A172 (cell line): ENCODE measurements at places on chromosomes 2 and 18. TPM values are rescaled to one million over a fixed set of nuclear protein-coding genes. Genes with fewer than 3 reads are reported as not detected.

- no peak for DNase-seq
These were observed 79.9 kb downstream of the TRIB2 start for GRCh38 chr2:12796657-12797056.

GRCh38 chr2:209388446-209389037 is 35.3 kb upstream of the MAP2 start:
- DNase-seq = no peak

- no peak for DNase-seq
These were observed 75.3 kb downstream of the HRH4 start for GRCh38 chr18:24535527-24536295.

- no peak for DNase-seq
These were observed 166.6 kb downstream of the ACTR3 start for GRCh38 chr2:114056294-114057143.

- DNase-seq = no peak
These were observed 183.3 kb downstream of the ARL4C start for GRCh38 chr2:234313558-234313957.

GRCh38 chr2:46841621-46842020 is 74.0 kb downstream of the MCFD2 start:
- DNase-seq = no peak

- DNase-seq = no peak
These were observed 70.9 kb upstream of the ERBB4 start for GRCh38 chr2:212609479-212609878.

- DNase-seq = no peak
These were observed 71.4 kb upstream of the MBOAT2 start for GRCh38 chr2:9074930-9075329.

- DNase-seq = no peak
These were observed 70.3 kb upstream of the CWC22 start for GRCh38 chr2:180077295-180077906.

GRCh38 chr2:85804583-85804982 is 50.8 kb downstream of the ATOH8 start:
- no peak for DNase-seq

DNA sequence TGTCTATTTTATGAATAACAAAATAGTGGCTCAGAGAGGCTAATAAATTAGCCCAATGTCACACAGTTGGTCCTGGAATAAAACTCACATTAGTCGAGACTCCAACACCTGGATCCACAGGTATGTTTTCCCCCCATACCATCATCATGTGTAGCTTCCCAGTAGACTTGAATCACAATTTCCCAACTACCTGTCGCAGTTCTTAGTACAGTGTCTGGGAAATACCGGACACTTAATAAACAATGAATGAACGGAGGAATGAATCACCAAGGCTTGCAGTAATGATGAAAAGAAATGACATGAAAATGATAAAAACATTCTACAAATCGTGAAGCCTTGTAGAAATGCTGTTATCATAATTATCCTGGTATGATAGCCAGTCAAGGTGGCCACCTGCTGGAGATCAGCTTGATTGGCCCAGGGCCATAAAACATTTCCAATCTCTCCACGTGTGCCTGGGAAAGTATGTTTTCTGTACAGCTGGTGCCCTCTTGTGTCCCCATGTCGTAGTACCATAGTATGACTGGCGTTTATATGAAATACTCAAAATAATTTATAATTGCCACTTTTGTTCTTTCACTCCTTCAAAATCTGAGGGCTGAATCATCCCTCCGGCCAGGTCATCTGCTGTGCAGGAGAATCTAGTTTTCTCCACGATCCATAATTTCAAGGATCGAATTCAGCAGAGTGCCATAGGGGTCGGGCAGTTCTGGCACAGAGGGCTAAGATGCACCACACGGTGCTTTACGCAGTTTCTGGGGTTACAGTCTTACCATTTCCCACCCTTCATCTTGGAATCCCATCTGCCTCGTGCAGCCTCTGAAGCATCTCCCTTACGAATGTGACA is 95.4 kb downstream of the LAMA1 start:
- peak; percentile 81 for DNase-seq

- no peak for DNase-seq
These were observed 233.8 kb downstream of the ICOS start for GRCh38 chr2:204170411-204170810.

GRCh38 chr2:174003720-174004695 is 38.8 kb upstream of the SP3 start:
- peak; percentile 21 for DNase-seq

- DNase-seq = peak; percentile 100
These were observed 40.1 kb downstream of the ODC1 start for GRCh38 chr2:10407841-10408648.

DNA sequence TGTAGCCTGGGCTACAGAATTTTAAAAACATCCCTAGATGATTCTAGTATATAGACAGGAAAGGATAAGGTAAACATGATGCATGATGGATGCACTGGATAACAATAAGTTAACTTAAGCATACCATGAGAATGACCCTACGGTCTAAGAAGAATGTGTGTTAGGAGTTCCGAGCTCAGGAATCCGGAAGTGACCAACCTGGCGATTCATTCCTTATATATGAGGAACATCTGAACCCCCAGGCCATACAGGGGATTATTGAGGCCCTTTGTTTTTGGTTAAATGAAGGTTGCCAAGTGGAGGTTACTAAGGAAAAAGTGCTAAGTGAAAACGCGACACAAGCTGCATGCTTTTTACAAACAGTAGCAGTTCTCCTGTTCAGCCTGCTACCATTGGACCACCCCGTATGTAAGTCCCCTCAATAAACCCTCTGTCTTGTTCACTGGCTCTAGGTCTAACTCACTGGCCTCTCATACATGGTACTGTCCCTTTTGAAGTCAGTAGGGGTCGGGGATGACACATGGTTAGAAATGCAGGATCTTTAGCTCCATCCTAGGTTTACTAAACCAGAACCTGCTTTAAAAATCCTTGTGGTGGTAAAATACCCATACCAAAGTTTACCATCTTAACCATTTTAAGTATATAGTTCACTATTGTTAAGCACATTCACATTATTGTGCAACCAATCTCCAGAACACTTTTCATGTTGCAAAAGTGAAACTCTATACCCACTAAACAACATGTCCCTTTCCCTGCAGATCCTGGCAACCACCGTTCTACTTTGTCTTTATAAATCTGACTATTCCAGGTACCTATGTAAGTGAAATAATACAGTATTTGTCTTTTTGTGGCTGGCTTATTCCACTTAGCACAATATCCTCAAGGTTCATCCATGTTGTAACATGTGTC is 111.0 kb upstream of the MAP4K3 start:
- peak; percentile 55 for DNase-seq

DNA sequence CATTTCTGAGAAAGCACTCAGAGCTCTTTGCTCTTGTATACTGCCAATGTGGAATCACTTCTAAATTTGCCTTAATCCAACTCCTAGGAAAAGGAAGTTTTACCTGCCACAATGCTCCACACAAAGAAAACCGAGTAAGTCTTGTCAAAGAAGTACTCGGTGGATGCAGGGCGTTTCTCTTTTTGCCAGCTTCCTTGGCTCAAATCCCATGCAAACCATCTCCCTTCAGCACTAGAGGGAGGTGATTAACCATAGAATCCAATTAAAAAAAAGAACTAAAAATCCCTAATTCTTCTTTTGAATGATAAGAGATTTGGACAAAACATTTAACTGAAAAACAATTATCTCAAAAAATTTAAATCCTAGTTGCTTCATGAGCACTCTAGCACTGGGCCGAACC is 129.0 kb downstream of the RPRM start:
- DNase-seq = no peak

GRCh38 chr18:61308004-61308403 is 25.2 kb upstream of the CDH20 start:
- no peak for DNase-seq

DNA sequence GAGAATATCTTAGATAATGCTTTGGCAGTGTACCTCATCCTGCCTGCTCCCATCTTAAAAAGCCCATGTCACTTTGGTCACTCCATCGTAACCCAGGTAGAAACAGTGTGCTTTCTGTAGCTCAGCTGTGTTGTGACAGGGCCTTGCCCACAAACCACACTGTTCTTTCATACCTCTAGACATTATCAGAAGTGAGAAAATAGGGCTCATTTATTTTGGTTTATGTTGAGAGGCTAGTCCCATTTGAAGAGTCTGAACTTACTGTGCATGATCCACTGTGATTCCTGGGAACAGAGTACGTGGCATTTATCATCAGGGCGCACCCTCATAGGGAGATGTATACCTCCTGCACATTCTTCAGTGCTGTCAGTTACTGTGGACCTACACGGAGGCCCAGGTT is 69.7 kb downstream of the FEZ2 start:
- DNase-seq = no peak

DNA sequence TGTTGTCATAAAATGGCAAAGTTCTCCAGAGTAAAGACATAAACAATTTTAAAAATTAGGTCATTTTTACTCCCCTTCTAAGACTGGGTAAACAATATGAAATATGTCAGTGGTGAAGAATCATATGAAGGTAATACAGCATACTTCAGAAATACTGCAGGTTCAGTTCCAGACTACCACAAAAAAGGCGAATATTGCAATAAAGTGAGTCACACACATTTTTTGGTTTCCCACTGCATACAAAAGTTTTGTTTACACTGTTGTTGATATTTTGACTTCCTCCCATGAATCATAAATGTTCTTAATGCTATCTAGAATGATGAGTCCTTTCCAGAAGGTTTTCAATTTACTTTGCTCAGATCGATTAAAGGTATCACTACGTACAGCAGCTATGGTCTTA is 73.5 kb downstream of the SMC6 start:
- no peak for DNase-seq

DNA sequence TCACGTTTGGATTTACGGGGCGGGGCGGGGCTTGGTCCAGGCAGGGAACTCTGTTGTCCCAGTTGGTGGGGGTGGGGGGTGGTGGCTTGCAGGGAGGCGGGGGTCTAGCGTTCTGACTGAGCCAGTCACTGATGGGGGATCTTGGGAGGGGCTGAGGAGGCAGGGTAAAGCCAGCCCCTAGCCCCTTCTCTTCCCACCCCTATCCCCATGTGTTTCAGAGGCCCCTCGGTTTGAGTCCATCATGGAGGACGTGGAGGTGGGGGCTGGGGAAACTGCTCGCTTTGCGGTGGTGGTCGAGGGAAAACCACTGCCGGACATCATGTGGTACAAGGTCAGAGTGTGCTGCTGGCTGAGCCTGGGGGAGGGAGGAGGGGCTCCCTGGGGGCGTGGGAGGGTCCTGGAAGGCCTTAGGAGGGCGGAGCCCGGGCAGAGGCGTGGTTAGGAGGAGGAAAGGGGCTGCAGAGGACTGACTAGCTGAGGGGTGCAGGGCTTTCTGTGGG is 22.0 kb upstream of the GMPPA start:
- DNase-seq = no peak

- DNase-seq = peak; percentile 8
These were observed 158.6 kb downstream of the PIK3C3 start for GRCh38 chr18:42113529-42114191.

TEX44 gene
- total RNA-seq = not detected in 2 replicates

PTPRN gene
- 19.3 and 31.5 TPM in 2 replicates for total RNA-seq

SAG gene
- not detected in 2 replicates for total RNA-seq

CDKL4 gene
- total RNA-seq = 0.10 TPM in 1 of 2 replicates, not detected in the other

COBLL1 gene
- total RNA-seq = 6.7 and 9.8 TPM in 2 replicates

ZSWIM2 gene
- not detected in 2 replicates for total RNA-seq

KATNAL2 gene
- total RNA-seq = 3.7 and 5.1 TPM in 2 replicates

SULT6B1 gene
- not detected in 2 replicates for total RNA-seq

COL4A4 gene
- 0.38 and 0.41 TPM in 2 replicates for total RNA-seq
